ENCODE measurements at places on chromosomes 3 and 15. TPM values are rescaled to one million over a fixed set of nuclear protein-coding genes. Genes with fewer than 3 reads are reported as not detected.

DNA sequence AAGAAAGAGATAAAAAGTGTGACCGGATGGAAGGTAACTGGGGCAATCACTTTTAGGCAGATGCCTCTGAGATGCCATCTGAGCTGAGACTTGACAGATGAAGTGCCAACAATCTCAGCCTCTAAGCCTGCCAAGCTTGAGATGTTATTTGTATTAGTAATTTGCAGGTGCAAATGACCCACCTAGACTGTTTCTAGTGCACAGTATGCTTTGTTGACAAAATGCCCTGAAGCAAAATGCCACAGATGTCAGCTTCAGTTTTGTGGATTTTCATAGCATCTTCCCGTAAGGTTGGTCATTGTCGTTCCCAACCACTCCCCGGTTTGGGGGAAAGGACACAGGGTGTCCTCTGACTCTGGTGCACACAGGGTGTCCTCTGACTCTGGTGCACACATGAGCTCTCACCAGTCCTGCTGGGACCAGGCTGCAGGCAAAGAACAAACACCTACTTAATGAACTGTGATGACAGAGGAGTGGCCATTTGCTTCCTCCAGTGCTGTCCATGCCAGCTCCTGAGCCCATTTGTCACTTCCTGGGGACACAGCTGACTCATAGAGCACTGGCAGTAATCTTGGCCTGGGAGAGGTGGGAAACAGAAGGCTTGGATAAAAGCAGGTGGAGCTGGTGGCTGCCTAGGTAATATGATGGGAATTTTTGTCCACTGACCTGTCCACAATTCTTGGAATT lies 16.7 kb upstream of the PPP1R2 start:
- no peak for DNase-seq

DNA sequence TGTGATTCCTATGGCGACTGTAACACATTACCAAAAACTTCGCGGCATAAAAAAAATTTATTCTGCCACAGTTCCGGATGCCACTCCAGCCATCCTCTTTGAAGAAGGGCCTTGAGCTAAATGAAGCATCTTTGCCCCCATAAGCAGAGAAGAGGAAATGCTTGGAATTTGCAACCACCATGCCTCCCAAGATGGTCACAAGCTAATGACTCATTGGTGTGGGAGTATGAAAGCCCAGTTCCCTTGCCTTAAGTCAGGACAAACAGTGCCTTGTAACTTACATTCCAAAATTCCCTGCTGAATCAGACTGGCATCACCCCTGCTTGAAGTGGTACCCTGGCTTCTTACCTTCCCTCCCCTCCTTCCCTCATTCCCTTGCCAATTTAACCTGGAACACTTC lies 1077.4 kb downstream of the EPHA3 start:
- no peak for DNase-seq

DNA sequence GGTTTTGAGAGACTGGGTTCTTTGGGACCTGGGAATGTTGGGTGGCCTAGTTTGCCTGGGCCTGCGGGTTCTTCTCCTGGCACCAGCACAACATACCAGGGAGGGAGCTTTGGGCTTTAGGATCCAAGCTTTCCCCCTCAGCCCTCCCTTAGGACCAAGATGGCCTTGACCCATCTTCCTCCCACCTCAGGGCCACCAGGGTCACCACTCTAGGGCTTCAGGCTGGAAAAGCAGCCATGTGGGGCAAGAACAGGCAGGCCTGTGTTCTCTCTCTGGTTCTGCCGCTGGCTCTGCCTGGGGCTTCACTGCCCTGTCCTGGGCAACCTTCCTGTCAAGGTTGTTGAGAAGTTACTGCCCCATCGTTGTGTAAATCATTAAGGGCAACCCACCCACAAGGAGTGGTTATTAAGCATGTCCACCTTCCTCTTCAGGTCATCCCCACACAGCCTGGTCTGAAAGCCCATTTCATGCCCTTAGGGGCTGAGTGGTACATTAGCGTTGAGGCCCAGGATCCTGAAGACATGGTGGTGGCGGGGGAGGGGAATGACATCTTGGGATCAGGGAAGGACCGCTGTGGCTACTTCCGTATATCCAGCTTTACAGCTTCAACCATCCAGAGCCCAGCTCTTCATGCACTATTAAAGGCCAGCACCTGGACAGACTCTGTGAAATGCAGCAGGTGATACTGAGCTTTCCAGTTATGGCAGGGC lies 652 bp downstream of the DUOX1 start:
- DNase-seq: no peak

GRCh38 chr3:134852893-134853351 lies 57.9 kb downstream of the EPHB1 start:
- no peak for DNase-seq

DNA sequence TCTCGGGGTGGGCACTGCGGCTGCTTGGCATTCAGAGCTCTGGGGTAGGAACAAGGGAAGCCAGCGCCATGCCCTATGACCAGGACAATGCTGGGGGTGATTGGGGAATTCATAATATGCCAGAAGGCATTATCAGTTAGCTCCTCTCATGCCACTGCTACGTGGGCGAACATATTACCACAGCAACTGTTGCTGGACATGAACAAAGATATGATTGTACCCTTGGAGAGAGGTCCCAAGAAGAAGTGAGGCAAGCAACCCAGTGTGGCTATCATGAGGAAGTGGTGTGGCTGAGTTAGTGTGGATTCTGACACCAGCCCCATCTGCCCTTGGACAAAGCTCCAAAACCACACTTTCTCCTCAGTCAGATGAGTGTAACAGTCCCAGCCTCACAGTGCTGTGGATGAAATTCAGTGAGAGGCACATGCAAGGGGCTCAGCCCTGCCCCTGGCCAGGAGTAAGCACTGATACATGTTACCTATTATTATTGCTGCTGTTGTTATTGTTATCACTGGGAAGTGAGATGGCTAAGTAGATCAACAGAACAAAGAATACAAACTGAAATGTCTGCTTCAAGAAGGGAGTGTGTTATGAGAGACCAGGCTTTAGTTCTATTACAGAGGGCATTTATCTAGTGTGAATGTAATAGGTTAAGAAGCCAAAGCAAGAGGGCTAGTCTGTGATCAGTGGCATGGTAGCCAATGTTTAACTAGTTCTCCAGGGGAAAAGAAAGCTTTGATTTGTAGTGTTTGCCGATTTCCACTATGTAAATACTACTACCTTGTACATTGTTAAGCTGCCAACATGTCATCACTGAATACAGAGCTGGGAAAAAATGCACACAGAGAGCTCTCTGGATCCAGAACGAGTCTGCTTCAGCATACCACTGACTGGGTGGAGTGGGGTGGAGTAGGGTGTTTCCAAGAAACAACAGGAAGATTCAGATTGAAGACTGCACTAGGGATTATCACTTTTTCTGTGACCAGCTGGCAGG lies 222.3 kb upstream of the EIF1B start:
- DNase-seq: no peak

DNA sequence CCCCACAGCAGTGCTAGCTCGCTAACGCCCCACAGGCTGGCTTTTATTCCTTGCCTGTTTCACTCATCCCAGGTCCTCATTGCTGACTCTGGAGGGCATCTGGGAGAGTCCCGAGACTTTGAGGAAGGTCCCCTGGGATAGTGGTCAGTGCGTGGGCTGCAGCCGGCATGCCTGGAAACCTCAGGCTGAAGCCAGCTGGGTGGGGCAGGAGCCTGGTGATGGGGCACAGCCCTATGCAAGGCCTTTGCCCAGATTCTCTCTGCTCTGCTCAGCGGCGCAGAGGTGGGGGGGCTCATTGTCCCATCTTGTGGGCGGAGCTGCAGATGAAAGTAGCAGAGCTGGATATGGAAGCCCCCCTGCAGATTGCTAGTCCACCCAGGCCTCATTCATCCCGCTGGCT lies 55.7 kb upstream of the SMAD6 start:
- no peak for DNase-seq

DNA sequence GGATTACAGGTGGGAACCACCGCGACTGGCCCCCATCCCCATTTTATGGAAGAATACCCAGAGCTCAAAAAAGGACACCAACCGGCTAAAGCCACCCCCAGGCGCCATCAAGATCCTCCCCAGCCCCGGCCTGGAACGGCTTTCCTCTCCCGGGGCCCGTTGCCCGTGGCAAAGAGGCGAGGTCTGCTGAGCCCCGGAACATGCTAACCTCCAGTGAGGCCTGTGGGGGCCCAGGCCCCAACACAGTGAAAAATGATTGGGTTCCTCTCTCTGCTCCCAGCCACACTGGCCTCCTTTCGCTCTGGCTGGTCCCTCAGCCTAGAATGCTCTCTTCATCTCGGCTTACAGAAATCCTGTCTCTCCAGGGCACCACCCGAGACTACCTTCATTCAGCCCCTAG lies 46.5 kb upstream of the SMAD6 start:
- DNase-seq: no peak

GOLGA8J gene
- total RNA-seq: not detected

WNT5A gene
- total RNA-seq: 2.8 TPM

MYL3 gene
- total RNA-seq: 208 TPM

All from right atrium auricular region (tissue), 2 donors.